ENCODE measurements at places on chromosomes 1 and 21.

GRCh38 chr1:244381878-244382565 is 69.7 kb downstream of the ADSS2 start:
- DNase-seq, result no peak

DNA sequence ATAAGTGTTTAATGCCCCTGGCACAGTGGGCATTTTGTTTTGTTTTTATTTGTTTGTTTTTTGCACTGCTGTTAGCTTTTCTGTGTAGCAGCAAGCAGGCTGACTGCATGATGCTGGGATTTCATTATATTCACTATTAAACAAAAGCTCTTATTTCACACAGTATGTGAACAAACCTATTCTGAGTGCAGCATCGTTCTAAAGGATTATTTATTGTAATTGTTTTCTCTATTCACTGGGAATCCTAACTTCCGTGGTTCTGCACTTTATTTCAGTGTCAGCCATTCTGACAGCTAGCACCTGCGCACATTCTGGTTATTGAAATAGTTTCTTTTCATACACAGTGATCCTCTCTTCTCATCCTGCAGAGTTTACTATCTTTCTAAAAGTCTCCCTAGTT is 595.0 kb downstream of the NEGR1 start:
- no peak for DNase-seq

- peak; percentile 43 for DNase-seq
These were observed 775 bp upstream of the TMEM63A start for GRCh38 chr1:225882694-225883615.

GRCh38 chr1:74673351-74674111 is at the start of gene ERICH3:
Gene ERICH3, minus strand, starts transcription at chr1:74673792. Its CDS starts 273 bp downstream, at chr1:74673519.
- no peak for DNase-seq

GRCh38 chr1:5650283-5651026 is 341.8 kb downstream of the NPHP4 start:
- DNase-seq, result no peak

GRCh38 chr1:8314346-8315280 is 3.3 kb upstream of the SLC45A1 start:
- DNase-seq, result peak; percentile 61

- DNase-seq, result no peak
These were observed 36.3 kb upstream of the AHCYL1 start for GRCh38 chr1:109948285-109948630.

GRCh38 chr1:244450597-244451538 is 841 bp downstream of the ADSS2 start:
- peak; percentile 63 for DNase-seq

GRCh38 chr1:204232526-204232925 is 18.7 kb upstream of the GOLT1A start:
- no peak for DNase-seq

DNA sequence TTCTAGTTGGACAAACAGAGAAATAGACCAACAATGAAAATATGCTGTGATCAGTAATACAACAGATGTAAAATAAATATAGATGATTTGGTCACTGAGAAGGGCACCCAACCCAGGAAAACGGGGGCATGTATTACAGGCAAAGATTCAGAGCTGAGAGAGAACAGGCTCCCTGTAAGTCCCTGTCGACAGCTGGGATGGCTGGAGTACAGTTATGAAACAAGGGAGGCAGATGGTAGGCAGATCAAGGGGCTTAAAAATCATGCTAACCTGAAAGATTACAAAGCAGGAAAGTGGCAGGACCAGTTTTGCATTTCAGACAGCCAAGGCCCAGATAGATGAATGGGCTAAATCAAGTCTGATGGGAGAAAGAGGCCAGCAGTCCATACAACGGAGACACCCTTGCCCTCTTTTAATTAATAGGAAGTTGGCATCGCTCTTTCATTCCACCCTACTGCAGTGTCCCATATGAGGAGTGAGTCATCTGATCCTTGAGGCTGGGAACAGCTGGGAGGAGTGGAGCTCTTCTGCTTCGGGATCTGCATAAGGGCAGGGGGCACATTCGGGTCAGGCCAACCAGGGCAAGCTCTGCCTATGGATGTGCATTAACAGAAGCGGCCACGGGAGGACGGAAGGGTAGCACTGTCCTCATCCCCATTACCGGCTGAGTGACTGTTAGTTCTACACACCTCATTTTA is 171.1 kb downstream of the DAB1 start:
- no peak for DNase-seq

GRCh38 chr1:86085741-86086409 is 70.7 kb downstream of the COL24A1 start:
- DNase-seq, result no peak

GRCh38 chr1:15723631-15724246 is 12.3 kb upstream of the SLC25A34 start:
- no peak for DNase-seq

DNA sequence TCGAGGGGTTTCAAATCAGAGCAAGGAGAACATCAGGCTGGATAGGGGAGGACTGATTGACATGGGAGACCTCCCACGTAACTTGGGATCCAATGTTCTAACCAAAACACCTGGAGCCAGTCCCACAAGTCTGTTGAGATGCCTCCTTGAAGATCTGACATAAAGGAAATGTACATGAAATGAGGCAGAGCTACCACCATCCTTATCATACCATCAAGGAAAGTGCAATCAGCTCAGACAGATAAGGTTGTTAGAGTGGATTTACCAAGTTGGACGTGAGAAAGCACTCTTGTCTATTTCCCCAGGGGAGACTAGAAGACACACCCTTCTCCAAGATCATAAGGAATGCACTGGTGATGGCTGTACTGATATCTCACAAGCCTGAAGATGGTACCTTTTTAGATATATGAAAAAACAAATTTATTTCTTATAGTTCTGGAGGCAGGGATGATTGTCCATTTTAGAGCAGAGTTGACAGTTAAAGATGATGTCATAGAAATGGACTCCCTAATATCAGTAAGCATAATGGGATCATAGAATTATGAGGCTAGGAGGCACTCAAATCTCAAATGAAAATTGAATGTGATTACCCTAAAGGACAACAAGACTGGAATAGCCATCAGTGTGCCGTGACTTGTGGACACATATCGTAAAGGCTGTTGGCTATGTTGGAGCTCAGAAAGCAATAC is 129.1 kb upstream of the RAB4A start:
- DNase-seq, result no peak

GRCh38 chr1:202571719-202572339 is 138.4 kb downstream of the SYT2 start:
- peak; percentile 58 for DNase-seq

GRCh38 chr1:149936992-149937705 is 470 bp upstream of the MTMR11 start:
- no peak for DNase-seq

GRCh38 chr1:15684468-15685291 is 560 bp downstream of the PLEKHM2 start:
- peak; percentile 57 for DNase-seq

DNA sequence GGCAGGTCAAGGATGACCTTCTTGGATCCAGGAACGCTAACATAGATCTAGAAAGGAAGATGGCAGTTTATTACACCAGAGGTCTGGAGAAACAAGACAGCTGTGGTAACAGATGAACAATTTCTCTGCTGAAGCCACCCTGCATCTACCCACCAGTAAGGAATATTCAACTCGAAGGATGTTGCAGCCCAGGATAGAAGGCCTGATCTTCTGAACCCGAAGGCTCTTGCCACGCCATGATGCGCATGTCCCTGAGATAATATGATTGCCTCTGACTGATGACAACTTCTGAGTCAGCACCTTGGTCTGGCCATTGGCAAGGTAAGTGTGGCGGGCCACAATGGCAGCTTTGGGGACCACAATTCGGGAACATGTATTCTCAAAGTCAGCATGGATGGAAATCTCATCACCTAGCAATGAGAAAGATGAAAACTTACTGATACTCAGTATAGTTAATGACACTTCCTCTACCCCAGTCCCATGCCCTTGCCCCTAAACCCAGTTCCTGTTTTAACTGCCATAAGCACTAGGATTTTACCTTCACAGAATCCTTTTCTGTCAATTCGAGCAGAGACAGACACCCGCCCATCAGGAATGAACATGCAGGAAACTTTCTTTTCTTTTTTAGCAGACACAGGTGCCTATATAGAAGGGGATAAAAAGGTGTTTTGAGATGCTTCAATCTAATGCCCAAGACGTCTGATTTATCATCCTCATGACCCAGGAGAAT is 1.8 kb downstream of the TXNIP start:
- peak; percentile 44 for DNase-seq

DNA sequence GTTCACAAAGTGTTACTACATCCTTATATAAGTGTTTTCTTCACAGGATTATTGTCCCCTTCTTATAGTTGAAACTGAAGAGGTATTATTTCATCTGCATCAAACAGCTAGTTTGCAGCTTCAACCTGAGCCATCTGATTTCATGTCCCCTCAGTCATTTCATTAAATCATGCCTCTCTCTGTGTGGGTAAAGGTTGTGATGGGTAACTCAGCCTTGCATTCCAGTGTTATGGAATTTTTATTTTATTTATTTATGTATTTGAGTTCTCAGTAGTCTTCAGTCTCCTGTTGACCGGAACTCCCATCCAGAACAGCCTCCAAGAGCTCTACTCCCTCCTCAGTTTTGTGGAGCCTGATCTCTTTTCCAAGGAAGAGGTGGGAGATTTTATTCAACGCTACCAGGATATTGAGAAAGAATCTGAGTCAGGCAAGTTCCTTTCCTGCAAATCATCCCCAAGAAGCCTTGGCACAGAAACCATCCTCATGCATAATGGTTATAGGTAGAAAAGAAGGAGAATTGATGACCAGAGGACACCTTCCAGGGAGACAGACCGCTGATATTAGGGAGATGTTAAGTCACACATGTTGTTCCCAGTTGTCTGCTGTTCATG is 21.8 kb downstream of the CHD1L start:
- no peak for DNase-seq

GRCh38 chr1:177558372-177558771 is 387.6 kb downstream of the BRINP2 start:
- no peak for DNase-seq

DNA sequence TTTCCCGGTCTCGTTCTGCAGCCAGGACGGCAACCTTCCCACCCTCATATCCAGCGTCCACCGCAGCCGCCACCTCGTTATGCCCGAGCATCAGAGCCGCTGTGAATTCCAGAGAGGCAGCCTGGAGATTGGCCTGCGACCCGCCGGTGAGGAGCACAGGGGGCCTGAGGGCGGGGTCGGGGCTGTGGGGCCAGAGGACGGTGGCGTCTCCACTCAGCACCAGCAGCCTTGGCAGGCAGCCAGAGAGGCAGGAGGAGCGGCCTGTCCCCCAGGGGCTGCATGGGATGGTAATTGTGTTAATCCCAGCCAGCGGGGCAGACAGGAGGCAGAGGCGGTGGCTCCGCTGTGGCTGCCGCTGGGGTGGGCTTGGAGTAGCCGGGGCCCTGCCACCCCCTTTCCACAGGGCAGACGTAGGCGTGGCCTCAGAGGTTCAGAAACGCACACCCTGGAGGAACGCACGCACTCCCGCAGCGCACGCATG is 12.1 kb downstream of the SAMD11 start:
- DNase-seq, result no peak

- DNase-seq, result peak; percentile 53
These were observed 13.0 kb downstream of the INAVA start for GRCh38 chr1:200907611-200908097.

DNA sequence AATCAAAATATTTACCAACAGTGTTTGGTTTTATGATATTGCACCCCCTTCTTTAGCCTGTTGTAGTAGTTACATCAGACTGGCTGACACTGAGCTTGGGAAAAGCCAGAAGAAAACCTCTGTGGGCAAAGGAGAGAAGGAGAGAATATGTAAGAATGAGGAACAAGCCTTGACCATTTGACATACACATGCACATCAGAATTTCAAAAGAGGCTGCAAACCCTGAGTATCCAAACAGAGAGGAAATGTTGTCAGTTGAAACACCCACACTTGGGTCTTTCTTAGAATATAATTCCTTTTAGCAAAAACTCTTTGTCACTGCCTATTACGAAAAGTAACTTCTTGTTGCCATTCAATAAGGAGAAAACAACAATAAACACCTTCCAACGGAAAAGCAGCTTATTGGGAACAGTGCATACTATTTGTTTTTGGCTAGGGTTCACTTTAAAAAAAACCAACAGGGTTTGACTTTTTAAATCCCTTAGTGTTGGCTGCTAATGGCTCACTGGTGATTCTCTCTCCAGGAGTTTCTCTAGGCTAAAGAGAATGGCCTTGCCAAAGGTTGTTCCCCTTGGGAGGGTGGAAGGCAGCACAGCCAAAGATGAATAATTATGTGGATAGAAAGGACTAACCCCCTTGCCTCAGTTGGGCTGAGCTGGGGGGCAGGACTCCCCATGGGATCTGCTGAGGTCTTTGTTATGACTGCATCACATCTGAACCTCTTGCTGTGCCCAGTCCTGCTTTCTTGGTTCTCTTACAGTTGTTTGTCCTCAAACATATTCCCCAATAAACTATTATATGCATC is 48.9 kb downstream of the GORAB start:
- DNase-seq, result no peak

DNA sequence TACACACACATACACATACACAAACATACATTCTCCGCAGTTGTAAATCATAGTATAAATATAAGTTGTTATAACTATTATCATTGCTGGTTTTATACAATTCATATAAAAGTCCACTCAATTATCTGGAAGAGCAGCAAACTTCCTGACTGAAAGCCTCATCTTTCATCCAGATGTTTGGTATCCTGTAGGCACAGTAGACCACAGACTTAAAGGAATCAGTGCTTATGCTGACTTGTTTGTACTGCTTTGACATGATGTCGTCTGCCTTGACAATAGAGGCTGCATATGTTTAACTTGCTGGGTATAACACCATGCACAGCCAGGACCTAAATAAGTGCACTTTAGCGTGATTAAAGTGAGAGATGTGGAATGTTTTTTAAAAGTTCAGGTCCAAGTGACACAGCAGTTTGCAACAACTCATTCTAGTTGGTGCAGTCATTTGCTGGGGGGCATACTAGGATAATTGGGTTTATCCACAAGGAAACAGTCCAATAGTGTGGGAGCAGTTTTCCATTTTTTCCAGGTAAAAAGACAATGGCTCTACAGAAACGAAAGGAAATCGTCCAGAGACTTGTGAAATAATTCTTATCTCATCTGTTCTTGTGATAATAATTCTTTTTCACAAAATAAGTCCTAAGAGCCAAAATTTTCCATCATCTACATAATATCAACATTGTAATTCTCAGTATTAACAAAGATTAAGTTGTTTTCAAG is 110.3 kb upstream of the TSPAN2 start:
- no peak for DNase-seq

DNA sequence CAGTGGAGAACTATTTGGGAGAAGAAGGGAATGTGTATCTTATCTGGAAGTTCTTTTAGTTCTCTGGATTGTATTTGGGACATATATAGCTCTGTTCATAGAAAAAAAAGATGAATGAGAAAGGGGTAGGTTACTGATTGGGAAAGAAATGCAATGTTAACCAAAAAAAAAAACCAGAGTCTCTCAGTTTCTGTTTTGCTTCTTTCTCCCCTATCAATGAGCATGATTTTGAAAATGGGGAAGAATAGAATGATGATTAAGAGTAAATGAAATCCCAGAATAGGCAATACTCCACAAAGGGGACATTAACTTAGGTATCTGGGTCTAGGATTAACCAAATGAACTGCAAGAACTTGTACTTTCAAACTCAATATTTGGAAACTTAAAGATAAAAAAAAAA is 92.9 kb downstream of the RHOU start:
- no peak for DNase-seq

- no peak for DNase-seq
These were observed 3.1 kb downstream of the ACADM start for GRCh38 chr1:75727571-75727970.

GRCh38 chr1:214615871-214616270 is 12.9 kb downstream of the CENPF start:
- no peak for DNase-seq
